CD4-positive, CD25-positive, alpha-beta regulatory T cell (primary cell): ENCODE measurements at places on chromosomes 4 and X. TPM values are rescaled to one million over a fixed set of nuclear protein-coding genes. Genes with fewer than 3 reads are reported as not detected.

The SPACA5B gene
- not detected for polyA plus RNA-seq

The VSIG1 gene
- 16.4 TPM for polyA plus RNA-seq

- H3K27me3 ChIP-seq, result no peaks in the 10 kb centered on the region
- no peak overlapping the region for H3K4me3 ChIP-seq
- H3K27ac ChIP-seq, result no peak overlapping the region
- no peaks in the 10 kb centered on the region for H3K4me1 ChIP-seq
- peak; percentile 28 for DNase-seq
These were observed 91.4 kb downstream of the GABRB1 start for GRCh38 chr4:47122592-47123291.

- no peak overlapping the region for H3K4me3 ChIP-seq
- no peak for DNase-seq
- no peaks in the 10 kb centered on the region for H3K4me1 ChIP-seq
- no peak overlapping the region for H3K27ac ChIP-seq
- H3K36me3 ChIP-seq, result no peaks in the 10 kb centered on the region
These were observed 14.7 kb downstream of the ATXN3L start for GRCh38 chrX:13305108-13305507.

GRCh38 chr4:122450847-122451246, 5.7 kb downstream of the IL2 start:
- no peak for DNase-seq
- H3K27me3 ChIP-seq, result peaks cover 8% of the 10 kb centered on the region
- no peaks in the 10 kb centered on the region for H3K36me3 ChIP-seq
- H3K4me1 ChIP-seq, result no peaks in the 10 kb centered on the region
- H3K27ac ChIP-seq, result no peak overlapping the region
- H3K4me3 ChIP-seq, result no peak overlapping the region

DNA sequence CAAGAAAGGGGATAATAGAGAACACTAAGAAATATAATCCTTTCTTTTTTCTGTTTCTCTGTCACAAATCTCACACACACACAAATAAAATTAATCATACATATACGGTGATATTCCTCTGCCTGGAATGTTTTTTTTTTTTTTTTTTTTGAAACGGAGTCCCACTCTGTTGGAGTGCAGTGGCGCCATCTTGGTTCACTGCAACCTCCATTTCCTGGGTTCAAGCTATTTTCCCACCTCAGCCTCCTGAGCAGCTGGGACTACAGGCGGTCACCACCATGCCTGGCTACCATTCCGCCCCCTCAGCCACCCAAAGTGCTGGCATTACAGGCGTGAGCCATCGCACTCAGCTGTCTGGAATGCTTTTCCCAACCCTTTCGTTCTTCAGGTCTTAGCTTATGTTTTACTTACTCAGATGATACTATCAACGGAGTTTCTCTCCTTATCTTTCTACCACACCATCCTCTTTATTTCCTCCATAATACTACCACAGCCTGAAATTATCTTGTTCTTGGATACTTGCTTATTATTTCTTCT, 69.3 kb downstream of the ANKRD17 start:
- H3K27ac ChIP-seq, result no peak overlapping the region
- H3K4me3 ChIP-seq, result no peak overlapping the region
- no peaks in the 10 kb centered on the region for H3K36me3 ChIP-seq
- DNase-seq, result no peak
- H3K27me3 ChIP-seq, result no peaks in the 10 kb centered on the region
- H3K4me1 ChIP-seq, result no peaks in the 10 kb centered on the region

- no peaks in the 10 kb centered on the region for H3K4me1 ChIP-seq
- no peak overlapping the region for H3K4me3 ChIP-seq
- DNase-seq, result no peak
- H3K36me3 ChIP-seq, result no peaks in the 10 kb centered on the region
- H3K27ac ChIP-seq, result no peak overlapping the region
These were observed 39.3 kb downstream of the RTL3 start for GRCh38 chrX:78619834-78620233.

DNA sequence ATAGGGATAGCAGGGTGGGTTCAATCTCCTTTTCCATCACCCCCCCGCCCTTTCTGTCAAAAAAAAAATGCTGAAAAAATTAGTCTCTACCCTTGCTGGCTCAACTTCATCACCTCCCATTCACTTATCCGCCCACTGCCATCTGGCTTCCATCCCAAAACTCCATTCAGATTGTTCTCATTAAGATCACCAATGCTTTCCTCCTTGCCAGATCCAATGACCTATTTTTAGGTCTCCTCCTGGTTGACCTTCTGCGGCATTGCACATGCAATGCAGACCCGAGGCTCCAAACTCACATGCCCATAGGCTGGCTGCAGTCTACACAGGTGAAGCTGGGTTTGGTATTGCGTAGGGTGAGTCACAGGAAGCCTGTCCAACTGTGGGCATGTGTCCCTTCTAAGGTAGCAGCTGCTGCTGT, 21.1 kb upstream of the STIM2 start:
- no peak overlapping the region for H3K27ac ChIP-seq
- H3K27me3 ChIP-seq, result no peaks in the 10 kb centered on the region
- H3K36me3 ChIP-seq, result no peaks in the 10 kb centered on the region
- no peak overlapping the region for H3K4me3 ChIP-seq
- no peak for DNase-seq

GRCh38 chr4:22941688-22942375, 249.1 kb downstream of the GBA3 start:
- no peaks in the 10 kb centered on the region for H3K36me3 ChIP-seq
- H3K27me3 ChIP-seq, result no peaks in the 10 kb centered on the region
- DNase-seq, result no peak
- no peak overlapping the region for H3K27ac ChIP-seq
- no peaks in the 10 kb centered on the region for H3K4me1 ChIP-seq
- no peak overlapping the region for H3K4me3 ChIP-seq

GRCh38 chr4:55407119-55407518, 11.4 kb downstream of the TMEM165 start:
- peaks cover 13% of the 10 kb centered on the region for H3K4me1 ChIP-seq
- H3K27ac ChIP-seq, result no peak overlapping the region
- H3K4me3 ChIP-seq, result no peak overlapping the region
- DNase-seq, result no peak
- peaks cover 24% of the 10 kb centered on the region for H3K36me3 ChIP-seq
- no peaks in the 10 kb centered on the region for H3K27me3 ChIP-seq

DNA sequence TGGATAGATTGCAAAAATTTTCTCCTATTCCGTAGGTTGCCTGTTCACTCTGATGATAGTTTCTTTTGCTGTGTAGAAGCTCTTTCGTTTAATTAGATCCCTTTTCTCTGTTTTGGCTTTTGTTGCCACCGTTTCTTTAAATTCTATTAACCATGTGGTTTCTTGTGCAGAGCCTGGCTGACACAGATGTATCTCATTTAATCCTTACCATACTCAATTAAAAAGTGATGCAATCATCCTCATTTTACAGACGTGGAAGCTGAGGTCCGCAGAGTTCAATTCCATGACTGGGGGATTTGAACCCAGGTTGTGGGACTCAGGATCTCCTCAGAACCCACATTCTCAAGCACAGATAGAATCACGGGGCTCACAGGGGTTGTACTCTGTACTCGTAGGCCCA, 66.7 kb downstream of the SORCS2 start:
- no peaks in the 10 kb centered on the region for H3K4me1 ChIP-seq
- no peak overlapping the region for H3K27ac ChIP-seq
- no peaks in the 10 kb centered on the region for H3K36me3 ChIP-seq
- H3K4me3 ChIP-seq, result no peak overlapping the region
- no peak for DNase-seq

- peak; percentile 27 for DNase-seq
- no peaks in the 10 kb centered on the region for H3K36me3 ChIP-seq
- peaks cover 32% of the 10 kb centered on the region for H3K4me1 ChIP-seq
- H3K27me3 ChIP-seq, result no peaks in the 10 kb centered on the region
- H3K27ac ChIP-seq, result peak overlapping the region; percentile 98
- peak overlapping the region; percentile 97 for H3K4me3 ChIP-seq
These were observed 807 bp downstream of the USP9X start for GRCh38 chrX:41085878-41086626.

- no peak within 1 kb of the TSS for H3K27ac ChIP-seq
- no peaks in the 10 kb centered on the region for H3K4me1 ChIP-seq
- H3K36me3 ChIP-seq, result no peaks in the 10 kb centered on the region
- DNase-seq, result no peak
- H3K4me3 ChIP-seq, result no peak within 1 kb of the TSS
- peaks cover 15% of the 10 kb centered on the region for H3K27me3 ChIP-seq
These were observed at the start of gene ENPP6 for GRCh38 chr4:184217634-184218033. TSS of gene ENPP6 (minus strand) at chr4:184217873. CDS start at chr4:184217819, 54 bp downstream.

DNA sequence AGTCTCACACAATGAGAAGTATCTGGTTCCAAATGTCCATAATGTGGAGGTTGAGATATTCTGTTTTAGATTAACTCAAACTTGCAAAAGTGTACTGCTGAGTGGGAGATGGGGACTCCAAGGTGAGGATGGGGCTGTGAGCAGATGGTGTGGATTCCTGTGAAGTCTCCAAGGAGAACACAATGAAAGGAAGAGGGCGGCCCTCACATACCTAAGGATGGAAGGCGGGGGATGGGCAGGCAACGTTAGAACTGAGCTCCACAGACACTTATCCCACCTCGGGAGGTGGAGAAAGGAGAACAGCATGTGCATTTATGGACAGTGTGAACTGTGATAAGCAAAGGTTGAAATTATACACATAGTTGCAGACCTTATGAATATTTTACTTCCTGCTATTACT, 9.9 kb upstream of the SPATA4 start:
- peaks cover 7% of the 10 kb centered on the region for H3K27me3 ChIP-seq
- H3K27ac ChIP-seq, result no peak overlapping the region
- no peaks in the 10 kb centered on the region for H3K36me3 ChIP-seq
- no peaks in the 10 kb centered on the region for H3K4me1 ChIP-seq
- DNase-seq, result no peak

DNA sequence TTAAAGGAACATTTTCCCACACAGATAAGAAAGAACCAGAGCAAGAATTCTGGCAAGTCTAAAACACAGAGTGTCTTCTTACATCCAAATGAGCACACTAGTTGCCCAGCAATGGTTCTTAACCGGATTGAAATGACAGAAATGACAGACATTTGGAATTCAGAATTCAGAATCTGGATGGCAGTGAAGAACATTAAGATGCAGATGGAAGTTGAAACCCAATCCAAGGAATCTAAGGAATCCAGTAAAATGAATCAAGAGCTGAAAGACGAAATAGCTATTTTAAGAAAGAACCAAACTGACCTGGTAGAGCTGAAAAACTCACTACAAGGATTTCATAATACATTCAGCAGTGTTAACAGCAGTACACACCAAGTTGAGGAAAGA, 21.5 kb downstream of the ANAPC10 start:
- H3K36me3 ChIP-seq, result peaks cover 19% of the 10 kb centered on the region
- no peaks in the 10 kb centered on the region for H3K4me1 ChIP-seq
- H3K4me3 ChIP-seq, result no peak overlapping the region
- DNase-seq, result no peak

GRCh38 chrX:130051176-130051845, 59.0 kb downstream of the ELF4 start:
- H3K4me1 ChIP-seq, result no peaks in the 10 kb centered on the region
- H3K27ac ChIP-seq, result no peak overlapping the region
- DNase-seq, result no peak
- H3K4me3 ChIP-seq, result no peak overlapping the region

DNA sequence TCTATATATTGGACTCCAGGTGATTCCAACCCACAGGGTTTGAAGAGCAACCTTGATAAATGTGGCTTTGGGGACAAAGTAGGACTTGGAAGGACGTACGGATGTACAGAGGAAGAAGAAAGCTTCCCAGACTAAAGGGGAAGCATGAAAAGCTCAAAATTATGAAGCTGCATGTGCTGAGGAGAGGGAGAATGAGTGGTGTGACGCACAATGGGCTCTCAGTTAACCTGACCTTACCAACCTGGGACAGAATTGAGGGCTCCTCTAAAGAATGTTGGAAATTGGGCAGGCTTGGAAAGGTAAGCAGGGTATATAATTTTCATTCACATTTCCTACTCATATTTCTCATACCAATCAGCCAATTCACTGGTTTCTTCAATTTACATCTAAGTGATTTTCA, 10.5 kb upstream of the TIGD2 start:
- H3K27ac ChIP-seq, result no peak overlapping the region
- H3K4me3 ChIP-seq, result peak overlapping the region; percentile 24
- DNase-seq, result no peak
- no peaks in the 10 kb centered on the region for H3K36me3 ChIP-seq
- H3K4me1 ChIP-seq, result no peaks in the 10 kb centered on the region
- H3K27me3 ChIP-seq, result no peaks in the 10 kb centered on the region

DNA sequence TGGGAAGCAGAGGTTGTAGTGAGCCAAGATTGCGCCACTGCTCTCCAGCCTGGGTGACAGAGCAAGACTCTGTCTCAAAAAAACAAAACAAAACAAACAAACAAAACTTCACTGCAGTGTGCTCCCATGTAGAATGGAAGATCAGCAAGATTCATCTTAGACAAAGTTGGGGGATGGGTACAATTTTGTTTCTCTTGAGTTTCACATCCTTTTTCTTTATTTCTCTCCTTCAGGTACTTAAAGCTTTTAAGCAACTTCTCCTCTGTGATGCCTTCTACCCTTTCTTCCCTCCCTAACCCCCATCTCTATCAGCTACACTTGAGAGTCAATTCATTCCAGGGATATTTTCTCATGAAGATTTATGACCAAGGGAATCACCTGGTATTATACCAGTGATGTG, 15.5 kb upstream of the RBBP7 start:
- no peaks in the 10 kb centered on the region for H3K36me3 ChIP-seq
- H3K27me3 ChIP-seq, result peaks cover 7% of the 10 kb centered on the region
- H3K4me1 ChIP-seq, result peaks cover 12% of the 10 kb centered on the region
- H3K27ac ChIP-seq, result no peak overlapping the region

- H3K27ac ChIP-seq, result no peak overlapping the region
- no peaks in the 10 kb centered on the region for H3K4me1 ChIP-seq
- H3K36me3 ChIP-seq, result no peaks in the 10 kb centered on the region
- H3K4me3 ChIP-seq, result no peak overlapping the region
- DNase-seq, result no peak
These were observed 892.6 kb upstream of the FRG1 start for GRCh38 chr4:189048119-189048518.

GRCh38 chr4:152352215-152352614, 183.7 kb downstream of the FBXW7 start:
- H3K27ac ChIP-seq, result no peak overlapping the region
- H3K4me1 ChIP-seq, result no peaks in the 10 kb centered on the region
- H3K36me3 ChIP-seq, result no peaks in the 10 kb centered on the region
- no peaks in the 10 kb centered on the region for H3K27me3 ChIP-seq
- no peak overlapping the region for H3K4me3 ChIP-seq

- no peak for DNase-seq
- no peaks in the 10 kb centered on the region for H3K4me1 ChIP-seq
- H3K27ac ChIP-seq, result no peak overlapping the region
- H3K4me3 ChIP-seq, result no peak overlapping the region
- no peaks in the 10 kb centered on the region for H3K36me3 ChIP-seq
These were observed 58.2 kb downstream of the CWH43 start for GRCh38 chr4:49044270-49044669.

DNA sequence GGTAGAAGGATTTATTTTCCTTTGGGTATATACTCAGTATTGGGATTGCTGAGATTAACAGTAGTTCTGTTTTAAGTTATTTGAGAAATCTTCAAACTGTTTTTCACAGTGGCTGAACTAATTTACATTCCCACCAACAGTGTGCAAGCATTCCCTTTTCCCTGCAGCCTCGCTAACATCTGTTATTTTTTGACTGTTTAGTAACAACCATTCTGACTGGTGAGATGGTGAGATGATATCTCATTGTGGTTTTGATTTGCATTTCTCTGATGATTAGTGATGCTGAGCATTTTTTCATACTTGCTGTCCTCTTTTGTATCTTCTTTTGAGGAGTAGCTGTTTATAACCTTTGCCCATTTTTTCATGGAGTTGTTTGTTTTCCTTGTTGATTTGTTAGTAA, 457.8 kb downstream of the TRAM1L1 start:
- DNase-seq, result no peak
- no peaks in the 10 kb centered on the region for H3K36me3 ChIP-seq
- H3K27ac ChIP-seq, result no peak overlapping the region
- no peaks in the 10 kb centered on the region for H3K4me1 ChIP-seq
- H3K27me3 ChIP-seq, result no peaks in the 10 kb centered on the region
